ENCODE measurements at places on chromosomes 16 and 17. TPM values are rescaled to one million over a fixed set of nuclear protein-coding genes. Genes with fewer than 3 reads are reported as not detected.

TMEM238L gene
- not detected for total RNA-seq

ACLY gene
- 121 TPM for total RNA-seq

TPSG1 gene
- total RNA-seq: not detected

CCDC144A gene
- 2.1 TPM for total RNA-seq

PROCA1 gene
- total RNA-seq: 0.26 TPM

PRKCB gene
- not detected for total RNA-seq

KCNJ2 gene
- total RNA-seq: 1.6 TPM

RAB37 gene
- total RNA-seq: 0.38 TPM

CACNA1G gene
- total RNA-seq: not detected

SLC6A4 gene
- 0.13 TPM for total RNA-seq

SLC7A5 gene
- total RNA-seq: 243 TPM

ZSCAN10 gene
- total RNA-seq: not detected

WNT9B gene
- total RNA-seq: not detected

SPATA32 gene
- not detected for total RNA-seq

ALDOC gene
- 53.4 TPM for total RNA-seq

PDE6G gene
- not detected for total RNA-seq

RCVRN gene
- not detected for total RNA-seq

ALOX15 gene
- total RNA-seq: under 0.01 TPM

KCNH6 gene
- total RNA-seq: not detected

FBXO39 gene
- not detected for total RNA-seq

SAMD14 gene
- 0.26 TPM for total RNA-seq

FOXC2 gene
- total RNA-seq: not detected

TNRC6A gene
- 17.8 TPM for total RNA-seq

CPNE2 gene
- total RNA-seq: 5.6 TPM

SP2 gene
- 1.7 TPM for total RNA-seq

CPNE7 gene
- total RNA-seq: 1.1 TPM

KLHL10 gene
- total RNA-seq: 0.13 TPM

ITGAX gene
- under 0.01 TPM for total RNA-seq

SEC14L5 gene
- 0.13 TPM for total RNA-seq

COX6A2 gene
- not detected for total RNA-seq

RGS11 gene
- not detected for total RNA-seq

AOC2 gene
- total RNA-seq: 0.79 TPM
